ENCODE measurements at places on chromosomes 4 and X.

- no peak for DNase-seq
These were observed 121.0 kb downstream of the ENPP6 start for GRCh38 chr4:184096561-184097240.

GRCh38 chr4:53477636-53478035, 100.2 kb downstream of the FIP1L1 start:
- peak; percentile 41 for DNase-seq

GRCh38 chrX:74232859-74233258, 71.1 kb upstream of the ZCCHC13 start:
- peak; percentile 42 for DNase-seq

DNA sequence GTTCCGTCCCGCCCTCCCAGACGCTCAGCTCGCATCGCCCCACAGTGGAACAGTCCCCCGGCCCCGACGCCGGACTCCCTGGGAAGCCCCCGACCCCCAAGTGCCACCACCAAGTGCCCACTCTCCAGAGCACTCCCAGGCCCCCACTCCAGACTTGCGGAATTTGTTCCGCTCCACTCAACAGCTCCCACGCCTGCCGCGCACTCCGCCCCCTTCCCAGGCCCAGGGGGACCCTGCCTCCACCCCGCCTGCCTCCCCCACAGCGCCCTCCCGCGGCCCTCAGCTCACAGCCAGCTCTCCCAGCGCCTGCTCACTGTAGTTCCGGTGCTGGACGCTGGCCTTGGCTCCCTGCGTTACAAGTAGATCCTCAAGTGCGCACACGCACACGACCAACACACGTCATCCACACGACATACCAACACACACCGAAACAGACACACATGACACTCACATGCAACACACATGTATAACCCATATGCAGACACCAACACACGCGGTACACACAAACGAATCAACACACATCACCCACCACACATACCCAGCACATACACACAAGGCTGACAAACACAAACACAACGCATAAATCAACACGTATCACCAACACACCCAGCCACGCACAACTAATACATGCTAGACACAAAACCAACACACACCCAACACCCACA, 8.0 kb downstream of the MSX1 start:
- DNase-seq = no peak

DNA sequence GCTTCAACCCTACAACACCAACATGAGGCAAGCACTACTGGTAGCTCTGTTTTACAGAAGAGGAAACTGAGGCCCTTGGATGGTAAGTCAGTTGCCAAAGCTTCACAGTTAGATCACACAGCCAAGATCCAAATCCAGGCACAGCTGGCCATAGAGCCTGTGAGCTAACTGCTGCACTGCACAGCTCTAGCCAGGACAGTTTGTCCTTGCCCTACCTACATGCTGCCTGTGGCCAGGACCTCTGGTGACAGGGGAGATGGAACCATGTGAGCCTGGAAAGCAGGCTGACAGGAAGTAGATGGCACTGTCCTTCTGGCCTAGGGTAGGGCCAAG, 257.8 kb downstream of the FBXW7 start:
- no peak for DNase-seq

GRCh38 chr4:54574500-54574899, 83.3 kb upstream of the KIT start:
- DNase-seq = no peak

- peak; percentile 51 for DNase-seq
These were observed 743 bp downstream of the ANTXR2 start for GRCh38 chr4:80072228-80072743.

- peak; percentile 50 for DNase-seq
These were observed 12.6 kb upstream of the IL13RA2 start for GRCh38 chrX:115029869-115030570.

DNA sequence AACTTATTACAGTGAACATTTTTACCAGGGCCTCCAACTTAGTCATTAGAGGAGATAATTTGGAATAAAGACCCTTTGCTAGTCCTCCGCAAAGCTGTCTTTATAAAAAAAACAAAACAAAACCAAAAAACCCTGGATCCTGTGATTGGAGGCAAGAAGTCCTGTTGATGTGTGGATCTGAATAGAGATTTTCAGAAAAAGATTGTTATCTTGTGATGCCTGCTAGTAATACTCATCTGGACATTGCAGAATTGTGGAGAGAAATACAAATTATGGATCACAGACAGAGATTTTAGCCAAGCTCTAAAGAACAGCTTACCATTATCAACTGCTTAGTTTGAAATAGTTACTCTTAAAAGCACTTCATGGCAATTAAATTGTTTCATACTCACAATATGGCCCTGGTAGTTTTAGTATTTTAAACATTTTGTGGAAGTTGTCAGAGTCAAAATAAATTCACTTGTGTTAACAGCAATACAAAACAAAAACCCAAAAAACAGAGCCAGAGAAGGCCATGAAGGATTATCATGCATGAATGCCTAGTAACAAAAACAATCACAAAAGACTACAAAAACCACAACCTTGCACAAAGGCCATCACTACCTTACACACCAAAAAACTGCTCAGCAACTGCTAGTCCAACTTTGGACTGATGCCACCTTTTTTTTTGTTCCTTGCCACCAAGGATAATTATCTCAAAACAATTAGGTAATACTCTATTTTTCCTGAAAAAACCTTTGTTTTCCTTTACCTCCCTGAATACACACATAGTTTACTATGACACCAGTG, 514.5 kb upstream of the SLIT2 start:
- DNase-seq = no peak

DNA sequence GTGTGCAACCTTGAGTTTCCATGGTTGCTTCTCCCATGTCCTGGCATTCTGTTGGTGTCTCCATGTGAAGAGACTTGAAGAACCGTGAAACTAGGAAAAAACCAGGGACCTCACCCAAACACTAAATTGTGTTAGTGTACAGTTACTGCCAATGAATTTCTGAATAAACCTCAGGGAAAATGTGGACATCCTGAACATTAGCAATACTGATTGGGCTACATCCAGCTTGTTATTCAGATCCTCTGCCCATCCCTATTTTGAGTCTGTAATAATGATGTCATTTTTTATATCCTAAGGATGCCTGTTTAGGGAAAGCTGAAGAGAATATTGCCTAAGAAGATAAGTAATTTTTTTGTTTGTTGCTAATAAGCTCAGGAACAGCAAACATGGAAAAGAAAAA, 262.7 kb downstream of the TMA16 start:
- no peak for DNase-seq

GRCh38 chrX:16855363-16856075, 14.6 kb downstream of the RBBP7 start:
- DNase-seq = no peak

- no peak for DNase-seq
These were observed 13.2 kb downstream of the DOK7 start for GRCh38 chr4:3476341-3476747.

- peak; percentile 22 for DNase-seq
These were observed 77.7 kb upstream of the DCAF8L1 start for GRCh38 chrX:28058901-28059300.

DNA sequence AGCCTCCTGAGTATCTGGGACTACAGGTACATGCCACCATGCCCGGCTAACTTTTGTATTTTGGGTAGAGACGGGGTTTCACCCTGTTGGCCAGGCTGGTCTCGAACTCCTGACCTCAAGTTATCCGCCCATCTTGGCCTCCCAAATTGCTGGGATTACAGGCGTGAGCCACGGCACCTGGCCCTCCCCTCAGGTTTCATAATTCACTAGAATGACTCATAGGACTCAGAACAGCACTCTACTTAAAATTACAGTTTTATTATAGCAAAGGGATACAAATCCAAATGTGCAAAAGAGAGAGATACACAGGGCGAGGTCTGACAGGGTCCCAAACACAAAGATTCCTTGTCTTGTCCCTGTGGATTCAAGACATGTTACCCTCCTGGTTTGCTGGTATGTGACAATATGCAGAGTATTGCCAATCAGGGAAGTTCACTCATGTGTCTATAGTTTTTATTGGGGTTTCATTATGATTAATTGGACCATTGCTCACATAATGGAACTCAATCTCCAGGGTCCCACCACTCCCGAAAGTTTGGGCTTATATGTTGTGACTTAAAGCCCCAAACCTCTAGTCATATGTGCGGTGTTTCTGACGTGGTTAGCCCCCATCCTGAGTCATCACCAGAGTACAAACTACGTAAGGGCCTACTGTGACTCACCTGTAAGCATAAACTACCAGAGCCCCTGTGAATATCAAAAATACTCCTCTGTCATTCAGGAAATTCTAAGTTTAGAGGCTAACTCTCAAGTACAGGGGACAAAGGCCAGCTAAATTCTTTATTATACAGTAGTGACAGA, 5.2 kb downstream of the YIPF6 start:
- DNase-seq = peak; percentile 86

- no peak for DNase-seq
These were observed 221.5 kb upstream of the NDST4 start for GRCh38 chr4:115334736-115335411.

DNA sequence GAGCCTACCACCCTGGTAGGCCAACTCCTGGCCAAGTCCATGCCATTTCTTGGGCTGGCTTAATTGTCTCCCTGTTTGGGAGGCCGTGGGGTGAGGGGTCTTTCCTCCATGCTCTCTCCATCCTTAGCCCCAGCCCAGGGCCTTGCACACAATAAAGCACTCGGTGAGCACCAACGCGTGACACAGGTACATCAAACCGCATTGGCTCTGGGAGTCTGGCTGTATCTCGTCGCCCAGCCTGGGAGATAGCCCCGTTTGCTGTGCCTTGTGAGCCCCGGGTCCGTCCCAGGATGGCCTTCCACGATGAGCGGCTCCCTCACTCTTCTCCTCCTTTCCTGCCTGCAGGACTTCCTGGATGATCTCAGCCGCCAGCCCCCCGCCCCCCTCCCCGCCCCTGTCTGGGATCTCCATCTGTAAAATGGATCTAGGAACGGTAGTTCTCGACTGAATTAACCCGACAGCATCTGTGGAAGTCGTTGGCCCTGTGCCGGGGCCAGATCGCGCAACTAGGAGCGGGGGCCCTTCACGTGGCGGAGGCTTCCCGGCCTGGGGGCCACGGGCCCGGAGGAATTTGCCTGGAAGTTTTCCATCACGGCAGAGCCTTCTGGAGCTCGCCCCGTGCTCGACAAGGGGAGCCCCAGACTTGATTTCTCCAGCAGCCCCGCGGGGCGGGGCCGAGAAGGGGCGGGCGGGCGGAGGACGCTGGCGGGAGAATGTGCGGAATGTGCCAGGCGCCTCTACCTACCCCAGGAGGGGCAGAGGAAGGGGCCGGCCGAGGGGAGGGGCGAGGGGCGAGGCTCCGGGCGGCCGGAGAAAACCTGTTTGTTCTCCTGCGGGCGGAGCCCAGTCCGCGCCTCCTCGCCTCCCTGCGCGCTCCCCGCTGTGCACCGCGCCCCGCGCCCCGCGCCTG, at the start of gene ZNF185:
TSS of gene ZNF185 (plus strand) at position 846 of the 910 bp plus-strand sequence. CDS start 16,423 bp downstream, outside the sequence.
- peak; percentile 10 for DNase-seq

DNA sequence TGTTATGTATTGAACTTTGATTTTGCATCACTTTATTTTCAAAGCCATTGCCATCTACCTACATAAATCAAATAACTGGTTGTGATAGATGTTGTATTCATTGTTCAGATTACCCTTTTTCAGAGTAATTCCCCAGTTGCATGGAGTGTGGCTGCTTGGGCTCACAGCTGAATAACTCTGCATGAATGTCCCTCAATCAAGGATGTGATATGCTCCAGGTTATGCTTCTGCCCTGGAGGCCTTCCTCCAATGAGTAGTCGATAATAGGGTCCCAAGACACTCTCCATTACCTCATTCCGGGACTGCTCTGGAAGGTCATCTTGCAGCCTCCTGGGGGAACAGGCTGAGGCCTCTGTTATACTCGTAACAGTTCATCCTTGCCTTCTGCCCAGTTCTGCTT, 251.8 kb downstream of the ADGRL3 start:
- no peak for DNase-seq

- DNase-seq = peak; percentile 95
These were observed 633.0 kb upstream of the FAM241A start for GRCh38 chr4:111512081-111512783.

DNA sequence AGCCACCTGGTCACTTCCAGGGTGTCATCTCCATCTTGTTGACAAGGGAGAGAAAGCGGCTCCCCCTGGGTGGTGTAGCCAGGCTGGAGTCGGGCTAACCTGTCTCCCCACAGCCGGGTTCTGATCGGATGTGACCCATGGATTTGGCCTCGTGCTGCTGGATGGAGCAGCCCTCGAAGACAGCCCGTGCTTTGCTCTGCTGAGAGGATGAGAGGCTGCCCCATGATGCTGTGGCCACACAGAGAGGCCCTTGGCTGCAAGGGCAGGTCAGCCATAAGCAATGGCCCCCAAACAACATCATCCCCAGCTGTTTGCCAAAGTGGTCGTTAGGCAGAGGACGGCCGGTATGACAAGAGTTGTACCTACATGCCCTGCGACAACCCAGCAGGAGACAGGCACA, 106.6 kb downstream of the HMX1 start:
- no peak for DNase-seq

GRCh38 chrX:155966876-155967275, 30.6 kb upstream of the IL9R start:
- peak; percentile 2 for DNase-seq

- no peak for DNase-seq
These were observed 23.6 kb upstream of the SPON2 start for GRCh38 chr4:1195891-1196401.

GRCh38 chr4:38181286-38181685, 221.1 kb downstream of the PTTG2 start:
- DNase-seq = no peak

DNA sequence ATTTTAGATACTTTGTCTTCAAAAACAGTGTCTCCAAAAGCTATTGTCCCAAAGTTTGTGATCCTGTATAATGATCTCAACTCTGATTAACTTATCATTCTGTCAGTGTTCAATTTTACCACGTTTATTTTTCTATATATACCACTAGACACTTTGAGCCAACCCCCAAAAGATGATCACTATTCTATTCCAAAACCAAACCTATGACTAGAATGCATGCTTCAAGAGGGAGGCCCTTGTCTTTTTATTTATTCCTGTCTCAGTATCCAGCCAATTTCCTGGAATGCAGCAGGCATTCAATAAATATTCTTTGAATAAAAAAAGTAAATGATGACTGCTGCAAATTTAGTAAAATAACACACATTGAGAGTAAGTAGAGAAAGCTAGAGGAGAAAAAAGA, 275.6 kb downstream of the LDB2 start:
- no peak for DNase-seq

- DNase-seq = no peak
These were observed 253.9 kb downstream of the PCDH18 start for GRCh38 chr4:137278431-137278830.

GRCh38 chr4:70706516-70706915, 15.2 kb upstream of the RUFY3 start:
- DNase-seq = no peak

DNA sequence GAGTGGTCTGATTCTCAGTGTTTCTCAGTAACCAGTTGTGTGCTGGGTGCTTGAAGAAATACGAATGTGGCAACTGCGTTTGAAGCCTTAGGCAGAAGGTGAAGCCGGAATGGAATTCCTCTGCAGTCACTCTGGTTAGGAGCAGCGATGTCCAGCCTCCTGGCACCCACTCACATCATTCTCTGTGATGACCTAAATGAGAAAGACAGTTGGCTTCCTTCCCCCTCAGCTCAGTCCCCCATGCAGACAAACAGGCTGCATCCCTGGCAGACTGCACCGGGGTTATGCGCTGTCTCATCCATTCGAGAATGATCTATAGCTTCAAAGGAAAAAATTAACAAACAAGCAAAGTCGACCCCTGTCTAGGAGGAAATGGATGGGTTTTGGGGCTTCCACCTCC, 170.1 kb upstream of the SCML1 start:
- no peak for DNase-seq

GRCh38 chr4:105373324-105373723, 100.5 kb downstream of the PPA2 start:
- DNase-seq = no peak

GRCh38 chr4:100062921-100063320, 112.8 kb upstream of the H2AZ1 start:
- peak; percentile 74 for DNase-seq

Data from iris pigment epithelial cell (primary cell).